ENCODE measurements at places on chromosomes 5 and 9.

DNA sequence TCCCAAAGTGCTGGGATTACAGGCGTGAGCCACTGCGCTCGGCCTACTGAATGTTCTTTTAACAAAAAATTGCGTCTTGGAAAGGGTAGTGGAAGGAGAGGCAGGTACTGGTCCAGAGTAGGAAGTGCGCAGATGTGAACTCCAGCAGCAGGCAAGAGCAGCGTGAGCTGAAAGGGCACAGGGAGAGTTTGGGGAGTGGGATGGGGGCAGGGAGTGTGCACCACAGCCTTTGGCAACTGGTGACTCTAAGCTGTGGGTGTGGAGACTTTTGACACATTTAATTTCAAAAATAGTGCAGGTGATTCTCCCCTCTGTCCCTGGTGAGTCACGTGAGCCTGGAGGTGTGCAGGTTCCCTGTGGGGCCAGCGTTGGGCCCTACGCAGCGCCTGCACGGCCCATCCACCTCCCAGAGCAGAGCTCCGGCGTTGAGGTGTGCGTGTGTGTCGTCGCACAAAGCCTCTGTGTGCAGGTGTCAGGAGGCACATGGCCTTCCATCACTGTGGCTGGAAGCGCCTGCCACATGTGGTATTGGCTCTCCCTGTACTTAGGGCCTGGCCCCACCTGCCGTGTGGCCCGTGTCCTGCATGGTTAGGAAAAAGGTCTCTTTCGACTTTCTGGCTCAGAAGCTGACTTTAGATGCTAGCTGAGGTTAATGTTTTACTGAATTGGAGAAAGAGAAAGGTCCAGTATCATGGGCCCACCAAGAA lies 11.5 kb downstream of the SQSTM1 start:
- no peak for DNase-seq

GRCh38 chr9:113952676-113953075 lies 76.6 kb downstream of the ZNF618 start:
- no peak for DNase-seq

DNA sequence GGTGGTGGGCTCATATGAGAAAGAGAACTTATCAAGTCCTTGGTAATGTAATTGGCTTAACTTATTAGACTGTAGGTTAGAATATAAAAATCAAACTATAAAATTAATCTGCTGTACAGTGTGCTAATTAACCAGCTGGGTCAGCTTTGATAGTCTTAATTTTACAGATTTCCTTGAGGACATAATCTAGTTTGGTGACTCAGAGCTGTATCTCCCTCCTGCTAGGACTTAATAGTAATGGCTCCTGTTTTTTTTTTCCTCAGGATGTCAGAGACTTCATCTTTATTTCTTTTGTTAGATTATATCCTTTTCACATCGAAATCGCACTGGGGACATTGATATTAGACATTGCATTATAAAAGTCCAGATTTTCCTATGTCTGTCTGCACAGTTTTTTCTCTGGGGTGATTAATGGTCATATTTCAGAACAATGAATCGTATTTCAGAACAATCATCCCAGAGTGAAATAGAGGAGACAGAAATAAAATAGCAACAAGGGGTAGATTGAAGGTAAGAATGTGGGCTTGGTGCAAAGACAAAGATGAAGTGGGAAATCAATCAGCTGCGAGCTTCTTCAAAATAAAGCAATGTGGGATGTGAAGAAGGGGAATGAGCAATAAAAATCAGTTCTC lies 346.4 kb upstream of the RIOK2 start:
- no peak for DNase-seq

GRCh38 chr9:100426530-100427365 lies at the start of gene MSANTD3:
Gene MSANTD3 (plus strand): TSS chr9:100427143. CDS start chr9:100441939, 14,796 bp downstream.
- DNase-seq, result peak; percentile 20

- DNase-seq, result no peak
Measured at GRCh38 chr5:150208187-150209098, 18.6 kb downstream of the SLC6A7 start.

GRCh38 chr5:137753691-137754187 lies 424 bp downstream of the HNRNPA0 start:
- no peak for DNase-seq

DNA sequence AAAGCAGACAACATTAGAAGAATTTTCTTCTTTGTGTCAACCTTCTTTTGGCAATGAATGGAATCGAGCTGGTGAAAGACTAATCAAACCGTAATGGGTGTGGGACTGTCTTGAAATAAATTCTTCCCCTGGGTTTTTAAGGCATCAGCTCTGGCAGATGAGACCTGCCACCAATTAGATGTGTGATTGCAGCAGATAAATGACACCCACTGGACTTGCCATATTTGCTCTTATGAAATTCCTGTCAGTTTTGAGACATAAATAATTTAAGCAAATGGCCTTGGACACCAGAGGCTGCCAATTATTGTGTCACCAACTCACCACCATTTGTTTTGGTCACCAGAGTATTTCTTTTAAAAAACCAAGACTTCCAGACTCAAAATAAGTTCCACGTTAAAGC lies 135.9 kb upstream of the RGMB start:
- DNase-seq, result no peak

GRCh38 chr5:170097934-170098333 lies 7.8 kb upstream of the FOXI1 start:
- no peak for DNase-seq

DNA sequence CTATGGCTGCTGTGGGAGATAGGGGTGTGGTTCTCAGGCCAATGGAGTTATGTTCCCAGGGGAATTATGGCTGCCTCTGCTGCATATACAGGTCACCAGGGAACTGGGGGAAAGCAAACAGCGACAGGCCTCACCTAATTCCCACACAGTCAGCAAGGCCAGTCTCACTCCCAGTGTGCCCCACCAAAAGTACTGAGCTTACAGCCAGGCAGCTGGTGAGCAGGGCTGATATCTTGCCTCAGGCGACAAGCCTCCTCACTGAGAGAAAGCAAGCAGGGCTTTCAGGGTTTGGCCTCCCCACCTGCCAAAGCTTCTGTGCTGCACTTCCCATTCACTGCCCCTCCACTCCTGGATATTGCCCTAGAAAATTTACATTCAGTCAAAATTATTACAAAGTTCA lies 273.8 kb upstream of the TARS1 start:
- DNase-seq, result no peak

GRCh38 chr9:126113756-126114408 lies 212.7 kb upstream of the MVB12B start:
- DNase-seq, result no peak

- DNase-seq, result no peak
Measured at GRCh38 chr5:45385321-45386058, 310.7 kb downstream of the HCN1 start.

GRCh38 chr9:134809292-134809691 lies 71.3 kb upstream of the FCN2 start:
- DNase-seq, result no peak

DNA sequence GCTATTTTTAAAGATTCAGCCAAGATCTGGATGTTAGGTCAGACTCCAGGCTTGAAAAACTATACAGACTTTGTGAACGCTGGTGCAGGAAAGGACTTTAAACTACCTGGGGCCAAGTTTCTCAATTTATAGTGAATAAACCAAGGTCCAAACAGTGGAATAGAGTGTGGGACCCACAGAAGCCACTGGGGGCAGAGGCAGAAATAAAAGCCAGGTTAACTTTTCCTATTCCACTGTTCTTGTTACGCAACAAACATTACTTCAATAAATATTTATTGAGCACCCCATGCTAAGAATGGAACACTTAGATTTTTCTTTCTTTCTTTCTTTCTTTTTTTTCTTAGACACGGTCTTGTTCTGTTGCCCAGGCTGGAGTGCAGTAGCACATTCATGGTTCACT lies 11.0 kb upstream of the HAVCR1 start:
- no peak for DNase-seq

- DNase-seq, result no peak
Measured at GRCh38 chr9:93960971-93961841, 6.1 kb upstream of the BARX1 start.

GRCh38 chr5:180301253-180301652 lies 9.4 kb upstream of the MAPK9 start:
- no peak for DNase-seq

GRCh38 chr5:96547486-96547885 lies 114.4 kb upstream of the PCSK1 start:
- DNase-seq, result no peak

GRCh38 chr5:11426442-11426841 lies 477.8 kb downstream of the CTNND2 start:
- DNase-seq, result no peak

GRCh38 chr5:143117821-143118220 lies 285.7 kb downstream of the NR3C1 start:
- no peak for DNase-seq

DNA sequence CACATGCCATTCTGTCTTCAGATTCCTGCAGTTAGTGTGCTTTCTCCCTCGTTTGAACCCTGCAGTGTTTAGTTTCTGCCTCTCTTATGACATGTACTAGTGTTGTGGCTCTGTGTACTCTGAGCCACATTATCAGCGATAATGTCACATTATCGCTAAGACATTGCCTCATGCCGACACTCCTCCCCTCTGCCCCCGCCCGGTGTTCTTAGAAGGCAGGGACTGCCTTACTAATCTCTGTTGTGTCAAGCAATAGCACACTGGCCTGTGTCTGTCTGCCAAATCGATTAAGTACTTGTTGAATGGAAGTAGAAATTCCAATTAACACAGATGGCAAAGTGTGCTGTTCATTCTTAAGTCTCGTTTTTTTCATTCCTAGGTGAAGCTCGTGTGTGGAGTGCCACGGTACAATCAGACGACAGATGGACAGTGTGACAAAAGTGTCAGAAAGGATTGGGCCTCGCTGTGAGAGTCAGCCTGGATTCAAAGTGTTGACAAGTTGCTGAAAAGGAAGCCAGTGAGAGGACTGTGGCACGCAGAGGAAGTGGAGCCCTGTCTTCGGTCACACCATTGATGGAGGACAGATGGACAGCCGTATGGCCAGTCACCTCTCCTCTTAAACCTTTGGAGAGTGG lies 10.5 kb downstream of the PIK3R1 start:
- no peak for DNase-seq

DNA sequence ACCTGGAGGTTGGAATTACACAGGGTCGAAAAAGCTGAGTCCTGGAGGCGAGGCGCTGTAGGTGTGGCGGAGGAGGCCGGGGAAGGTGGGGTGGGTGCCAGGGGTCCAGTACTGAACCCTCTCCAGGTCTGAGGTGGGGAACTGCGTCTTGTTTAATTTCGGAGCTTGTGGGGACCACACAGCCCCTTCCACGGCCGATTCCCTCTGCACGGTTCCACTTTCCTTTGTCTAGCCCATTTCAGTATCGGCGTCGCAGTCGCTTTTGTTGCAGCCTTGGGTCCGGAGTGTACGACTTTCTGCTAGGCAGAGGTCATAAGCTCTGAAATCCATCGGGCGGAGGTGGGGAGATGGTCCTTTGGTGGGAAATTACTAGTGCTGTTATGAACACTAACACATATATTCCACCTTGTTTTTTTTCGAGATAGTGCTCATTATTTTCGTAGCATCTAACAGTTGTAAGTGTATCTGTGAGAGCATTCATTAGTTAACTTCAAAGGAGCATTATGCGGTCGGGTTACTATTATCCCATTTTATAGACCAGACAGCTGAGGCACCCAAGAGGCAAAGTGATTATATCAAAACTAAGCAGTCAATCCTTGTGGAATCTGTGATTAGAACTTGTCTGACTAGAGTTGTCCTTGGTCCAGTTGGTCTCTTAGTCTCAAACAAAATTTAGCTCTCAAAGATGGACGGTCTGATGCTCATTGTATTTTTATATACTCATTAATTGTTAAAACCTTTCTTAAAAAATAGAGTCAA lies 737 bp downstream of the RNF180 start:
- no peak for DNase-seq

DNA sequence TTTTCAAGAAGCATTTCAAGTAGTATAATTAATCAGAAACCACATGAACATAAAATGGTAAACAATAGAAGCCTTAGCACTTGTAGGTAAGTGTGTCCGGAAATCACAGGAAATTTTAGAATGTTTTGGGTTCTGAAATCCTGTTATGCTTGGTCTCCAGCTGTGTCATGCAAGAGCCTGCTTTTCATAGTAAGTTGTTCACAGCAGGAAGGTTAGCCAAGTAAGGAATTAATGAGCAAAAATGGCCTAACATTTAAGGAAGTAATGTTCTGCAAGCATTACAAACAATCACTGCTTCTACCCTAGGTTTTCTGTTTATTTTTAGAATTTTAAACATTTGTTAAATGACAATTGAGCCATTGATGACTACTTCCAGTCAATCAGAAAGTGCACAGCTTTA lies 669.5 kb downstream of the SLCO4C1 start:
- DNase-seq, result no peak

- DNase-seq, result no peak
Measured at GRCh38 chr9:78386773-78387172, 89.8 kb downstream of the PSAT1 start.

DNA sequence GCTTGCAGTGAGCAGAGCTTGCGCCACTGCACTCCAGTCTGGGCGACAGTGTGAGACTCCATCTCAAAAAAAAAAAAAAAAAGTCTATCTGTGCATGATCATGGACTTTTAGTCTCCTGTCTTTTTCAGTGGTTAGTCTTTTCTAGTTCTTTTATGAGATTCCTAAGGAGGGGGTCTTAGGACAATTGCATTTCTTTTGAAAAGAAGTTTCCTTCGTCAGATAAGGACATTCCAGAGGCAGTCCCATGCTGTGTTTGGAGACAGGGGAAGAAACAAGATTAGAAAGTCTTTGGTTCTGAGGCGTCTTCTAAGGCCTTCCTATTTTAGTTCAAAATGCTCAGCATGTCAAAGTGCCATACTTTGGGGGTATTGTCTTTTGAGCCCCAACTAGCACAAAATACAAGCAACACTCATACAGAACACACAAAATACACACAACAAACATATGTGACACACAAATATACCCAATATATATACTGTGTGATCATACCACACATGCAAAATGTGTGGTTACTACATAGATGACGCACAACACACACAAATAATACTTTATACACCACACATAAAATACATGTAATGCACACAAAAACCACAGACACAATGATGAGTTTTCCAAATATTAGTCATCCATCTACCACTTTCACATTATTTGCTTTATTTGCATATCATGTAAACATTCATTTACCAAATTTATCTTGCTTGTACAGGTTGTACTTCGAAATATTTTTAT lies 394.5 kb downstream of the SPATA31D1 start:
- no peak for DNase-seq

DNA sequence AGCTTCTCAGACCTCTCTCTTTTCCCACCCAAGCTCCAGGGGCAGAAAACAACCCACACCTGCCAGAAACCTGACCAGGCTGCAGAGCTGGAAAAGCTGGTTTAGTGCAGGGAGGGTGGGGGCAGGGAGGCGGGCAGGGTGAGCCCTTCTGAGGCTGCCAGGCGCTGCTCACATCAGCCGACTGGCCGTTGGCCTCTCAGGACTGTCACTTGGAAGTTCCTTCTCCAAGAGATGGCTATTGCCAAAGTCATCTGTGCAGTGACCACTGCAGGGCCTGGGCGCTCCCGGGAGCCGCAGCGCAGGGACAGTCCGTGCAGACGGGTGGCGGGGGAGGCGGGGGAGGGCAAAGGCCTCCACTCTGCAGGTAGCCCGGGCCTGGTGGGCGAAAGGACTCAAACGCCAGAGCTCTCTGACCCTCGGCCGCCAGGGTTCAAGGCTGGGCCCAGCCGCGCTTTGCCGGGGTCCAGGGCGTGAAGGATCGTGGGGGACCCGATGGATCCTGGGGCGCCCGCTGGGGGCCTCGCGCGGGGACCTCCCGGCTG lies 205.0 kb upstream of the IER5L start:
- DNase-seq, result no peak

GRCh38 chr5:164501344-164501743 lies 995.9 kb downstream of the MAT2B start:
- no peak for DNase-seq

Data from activated CD8-positive, alpha-beta memory T cell treated with anti-CD3 and anti-CD28 coated beads for 4 hours (primary cell).